Stimulated activated CD8-positive, alpha-beta memory T cell treated with anti-CD3 and anti-CD28 coated beads, Interleukin-7, amount 100 ng/mL, for 1 hour (primary cell): ENCODE measurements at places on chromosomes 1 and 21.

- no peak for DNase-seq
These were observed 25.1 kb upstream of the B3GALT2 start for GRCh38 chr1:193211539-193211938.

- DNase-seq = no peak
These were observed 86.2 kb downstream of the UBR4 start for GRCh38 chr1:19123837-19124236.

- no peak for DNase-seq
These were observed 2.8 kb downstream of the GCSAML start for GRCh38 chr1:247551721-247552120.

GRCh38 chr1:65965112-65965996 is 172.7 kb downstream of the PDE4B start:
- no peak for DNase-seq

- no peak for DNase-seq
These were observed 106.8 kb downstream of the NTNG1 start for GRCh38 chr1:107247679-107248078.

DNA sequence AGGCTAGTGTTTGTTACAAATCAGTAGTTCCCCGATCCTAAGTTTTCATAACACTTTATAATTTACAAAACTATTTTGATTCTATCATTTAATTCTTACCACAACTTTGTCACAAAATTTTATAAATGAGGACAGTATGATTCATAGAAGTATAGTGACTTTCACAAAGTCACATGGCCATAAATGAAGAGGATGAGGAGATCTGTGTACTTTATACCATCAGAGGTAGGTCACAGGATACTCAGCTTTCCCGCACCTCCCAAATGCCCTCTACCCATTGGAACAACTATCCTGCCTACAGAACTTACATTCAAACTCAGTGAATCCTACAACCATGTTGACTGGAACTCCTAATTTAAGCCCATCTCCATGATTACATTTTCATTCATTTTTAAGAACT is 56.3 kb downstream of the TNFSF4 start:
- DNase-seq = no peak

DNA sequence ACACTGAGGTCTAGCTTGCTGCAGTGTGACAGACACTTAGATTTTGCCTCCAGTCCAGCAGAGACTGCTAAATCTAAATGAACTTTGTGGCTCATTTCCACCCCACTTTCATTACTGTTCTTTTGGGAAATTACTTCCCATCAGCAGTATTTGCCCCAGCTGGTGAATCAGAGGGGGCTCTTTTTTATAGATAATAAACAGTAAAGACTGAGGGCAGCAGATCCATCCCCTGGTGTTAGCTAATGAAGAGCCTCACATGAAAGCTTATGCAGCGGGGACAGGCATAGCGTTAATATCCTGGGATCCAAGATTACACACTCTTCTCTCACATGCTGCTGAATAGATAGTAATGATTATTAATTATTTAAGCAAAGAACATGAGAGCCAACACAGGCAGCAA is 6.4 kb upstream of the CTNNBIP1 start:
- DNase-seq = no peak

GRCh38 chr1:105830571-105831146 is 1225.8 kb upstream of the PRMT6 start:
- no peak for DNase-seq

GRCh38 chr1:35657851-35658250 is 16.5 kb upstream of the PSMB2 start:
- DNase-seq = no peak

- no peak for DNase-seq
These were observed 606 bp downstream of the DENND1B start for GRCh38 chr1:197774466-197775281.

DNA sequence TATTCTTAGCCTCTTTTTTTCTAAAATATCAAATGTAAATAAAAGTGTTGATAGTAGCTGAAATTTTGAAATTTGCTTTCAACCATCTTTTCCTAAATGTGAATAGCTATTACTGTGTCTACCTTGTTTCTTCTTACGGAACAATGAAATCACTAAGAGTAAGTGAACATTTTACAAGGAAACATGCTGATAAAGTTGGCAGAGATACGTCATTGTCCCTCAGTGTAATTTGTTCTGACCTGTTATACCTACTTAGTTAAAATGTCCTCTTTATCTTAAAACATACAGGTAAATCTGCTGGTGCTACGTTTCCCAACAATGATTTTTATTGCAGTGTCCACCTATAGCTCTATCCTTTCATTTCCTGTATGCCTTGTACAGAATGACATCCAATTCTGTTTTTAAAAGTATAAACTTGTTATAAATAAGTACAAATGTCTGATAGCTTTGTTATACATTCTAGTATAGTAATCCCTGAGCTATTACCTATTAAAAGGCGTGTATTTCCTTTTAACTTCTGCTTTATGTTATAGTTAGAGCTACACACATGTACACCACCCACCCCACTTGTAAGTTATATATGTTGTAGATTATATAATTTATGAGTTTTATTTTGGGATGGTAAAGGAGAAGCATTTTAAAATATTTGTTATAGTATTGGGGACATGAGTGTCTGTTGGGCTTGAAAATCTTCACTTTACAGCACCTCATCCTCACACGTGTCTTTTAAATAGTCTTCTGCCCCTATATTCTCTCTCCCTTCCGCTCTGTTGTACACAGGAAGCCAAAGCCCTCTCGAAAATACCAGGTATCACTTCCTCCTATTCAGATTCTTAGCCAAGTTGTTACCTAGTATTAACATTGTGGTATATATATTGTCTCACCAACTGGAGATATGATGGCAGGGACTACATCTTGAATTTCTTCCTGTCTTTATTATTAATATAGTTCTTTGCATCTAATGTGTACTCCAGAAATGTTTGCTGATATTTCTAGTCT is 25.2 kb downstream of the LAMC1 start:
- DNase-seq = no peak

DNA sequence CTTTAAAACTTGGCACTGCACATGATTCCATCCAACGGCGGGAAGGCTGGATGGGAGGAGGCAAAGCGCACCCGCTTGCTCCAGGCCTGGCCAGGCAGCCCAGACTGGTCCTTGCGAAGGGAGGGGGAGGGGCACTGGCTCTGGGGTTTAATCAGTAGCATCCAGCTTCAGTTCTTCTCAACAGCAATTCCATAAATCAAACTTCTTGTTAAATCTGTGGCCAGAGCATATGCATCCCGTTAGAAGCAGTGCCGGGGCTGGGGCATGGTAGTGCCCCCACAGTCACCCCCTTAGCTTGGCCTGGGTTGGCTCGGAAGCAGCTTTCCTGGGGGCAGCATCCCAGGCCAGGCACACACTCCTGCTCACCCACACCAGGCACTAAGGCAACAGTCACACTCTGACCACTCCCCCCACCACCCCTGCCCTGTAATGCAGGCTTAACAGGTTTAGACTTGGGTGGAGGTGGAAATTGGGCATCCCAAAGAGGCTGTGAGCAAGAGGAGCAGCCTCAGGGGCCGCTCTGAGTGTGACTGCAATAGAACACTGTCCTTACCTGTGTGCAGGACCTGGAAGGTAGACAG is 94.1 kb upstream of the CASZ1 start:
- no peak for DNase-seq

DNA sequence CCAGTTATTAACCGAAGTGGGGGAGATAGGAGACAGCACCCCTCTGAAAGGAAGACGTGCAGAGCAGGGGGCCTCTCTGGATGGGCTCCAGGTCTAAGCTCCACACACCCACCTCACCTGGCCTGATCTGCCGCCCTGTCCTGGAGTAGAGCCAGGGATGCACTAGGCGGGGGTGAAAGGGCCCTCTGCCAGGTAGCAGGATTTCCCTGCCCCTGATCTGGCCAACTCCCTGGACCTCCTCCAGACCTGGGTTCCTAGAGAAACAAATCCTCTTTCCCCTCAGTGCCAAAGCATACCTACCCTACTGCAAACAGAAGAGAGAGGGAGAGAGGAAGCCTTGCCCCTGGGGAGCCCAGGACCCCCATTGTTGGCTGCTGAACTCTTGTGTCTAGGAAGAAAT is 2.0 kb downstream of the CRABP2 start:
- no peak for DNase-seq

GRCh38 chr21:36867291-36867905 is 99.1 kb downstream of the HLCS start:
- no peak for DNase-seq

- no peak for DNase-seq
These were observed 148.4 kb upstream of the MAP1LC3C start for GRCh38 chr1:242147096-242147976.

- no peak for DNase-seq
These were observed 13.4 kb downstream of the PLEKHO1 start for GRCh38 chr1:150162862-150163706.

- DNase-seq = no peak
These were observed 94.6 kb upstream of the CASZ1 start for GRCh38 chr1:10891091-10891490.

DNA sequence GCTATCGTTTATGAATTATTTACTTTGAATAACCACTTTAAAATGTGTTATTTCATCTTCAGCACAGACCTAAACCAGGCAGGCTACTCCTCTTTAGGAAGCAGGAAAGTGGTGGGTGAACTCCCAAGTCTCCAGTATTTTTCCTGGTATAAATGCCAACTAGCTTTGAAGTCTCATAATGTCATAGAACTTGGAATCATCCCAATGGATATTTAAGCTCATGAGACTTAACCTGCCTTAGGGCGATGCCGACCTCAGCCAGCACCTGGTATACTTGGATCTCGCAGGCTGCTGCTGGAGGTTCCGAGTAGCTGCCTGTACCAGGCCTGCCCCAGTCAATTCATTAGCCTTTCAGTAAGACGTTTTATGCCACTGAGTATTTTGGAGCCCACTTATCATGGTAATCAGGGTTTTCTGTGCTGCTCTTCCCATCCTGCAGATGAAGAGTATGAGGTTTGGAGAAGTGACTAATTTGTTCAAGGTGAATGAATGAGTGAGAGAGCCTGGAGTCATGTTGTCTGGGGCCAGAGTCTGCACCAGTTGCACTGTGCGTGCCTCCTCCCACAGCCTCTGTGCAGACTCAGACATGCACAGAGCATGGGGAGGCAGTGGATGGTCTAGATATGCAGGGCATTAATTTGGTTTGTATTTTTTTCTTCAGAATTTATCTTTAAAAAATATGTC is 34.9 kb downstream of the VANGL1 start:
- DNase-seq = no peak

GRCh38 chr1:41354956-41355355 is 6.3 kb upstream of the FOXO6 start:
- no peak for DNase-seq

- DNase-seq = no peak
These were observed 34.2 kb downstream of the EFCAB7 start for GRCh38 chr1:63557365-63557987.

- DNase-seq = no peak
These were observed 50.2 kb downstream of the RABGAP1L start for GRCh38 chr1:174209347-174210187.

GRCh38 chr1:52725903-52726264 is 369 bp upstream of the ZYG11B start:
- DNase-seq = no peak

DNA sequence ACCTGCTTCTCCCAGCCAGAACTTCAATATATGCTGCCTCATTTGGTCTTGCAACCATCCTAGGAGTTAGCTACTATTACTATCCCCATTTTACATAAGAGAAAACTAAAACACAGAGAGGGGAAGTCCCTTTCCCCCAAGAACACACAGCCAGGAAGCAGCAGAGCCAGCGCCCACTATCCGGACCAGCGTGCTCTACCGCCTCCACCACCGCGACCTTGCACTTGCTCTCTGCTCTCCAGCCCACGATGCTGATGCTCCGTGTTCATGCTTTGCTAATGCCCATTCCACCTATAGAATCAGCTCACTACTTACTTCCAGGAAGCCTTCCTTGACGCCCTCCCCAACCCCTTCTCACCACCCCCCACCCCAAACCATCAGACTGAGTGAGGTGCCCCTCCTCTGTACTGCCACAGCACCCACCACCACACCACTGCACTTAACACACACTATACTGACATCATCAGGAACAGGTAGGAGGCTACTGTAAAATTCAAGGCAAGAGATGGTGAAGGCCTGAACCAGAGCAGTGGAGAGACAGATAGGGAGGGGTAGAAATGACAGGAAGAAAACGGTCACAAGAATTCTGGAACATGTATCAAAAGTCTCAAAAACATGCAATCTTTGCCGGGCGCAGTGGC is 9.4 kb downstream of the TMEM53 start:
- DNase-seq = no peak

DNA sequence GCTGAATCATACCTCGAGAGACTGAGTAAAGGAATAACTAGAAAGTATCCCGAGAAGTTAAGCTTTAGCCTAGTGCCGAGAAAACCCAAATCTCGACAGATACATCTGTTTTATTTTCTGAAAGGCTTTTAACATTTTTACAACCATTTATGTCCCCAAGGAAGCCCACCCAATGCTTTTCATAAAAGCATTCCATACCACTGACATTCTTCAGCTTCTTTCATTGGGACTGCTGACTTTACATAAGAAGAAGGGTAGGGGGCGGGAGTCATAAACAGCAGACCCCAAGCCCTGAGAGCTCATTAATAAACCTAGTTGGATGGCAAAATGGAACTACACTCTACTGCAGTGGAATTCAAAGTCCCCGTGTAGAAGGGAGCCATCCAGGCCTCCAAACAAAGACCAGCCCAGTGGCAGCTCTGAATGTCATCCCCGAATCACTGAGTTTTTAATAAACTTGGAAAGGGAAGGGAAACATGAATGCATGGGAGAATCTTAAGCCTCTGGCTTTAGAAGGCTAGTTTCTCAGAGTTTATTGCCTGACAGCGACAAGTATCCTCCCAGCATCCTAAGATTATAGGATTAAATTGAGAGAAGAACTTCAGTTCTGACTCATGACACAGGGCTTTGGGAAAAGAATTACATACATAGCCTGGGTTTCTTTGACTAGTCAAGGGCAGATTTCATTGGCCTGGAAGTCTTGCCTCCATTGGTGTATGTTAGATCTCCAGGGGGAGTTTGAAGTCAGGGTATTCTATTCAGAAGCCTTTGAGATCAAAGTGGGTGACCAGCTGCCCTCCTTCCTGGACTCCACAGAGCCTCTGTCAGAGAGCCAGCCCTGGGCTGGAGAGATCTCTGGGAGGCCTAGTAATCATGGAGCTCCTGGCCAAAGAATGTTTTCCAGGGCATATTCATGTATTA is 3.7 kb downstream of the ATF3 start:
- DNase-seq = no peak

GRCh38 chr1:219189952-219190351 is 16.3 kb downstream of the LYPLAL1 start:
- DNase-seq = no peak

- no peak for DNase-seq
These were observed 7.1 kb downstream of the GPR157 start for GRCh38 chr1:9121496-9122409.

GRCh38 chr21:17085707-17086106 is 427.1 kb upstream of the CXADR start:
- no peak for DNase-seq
